ENCODE measurements at places on chromosomes 3 and 15.
A peak's percentile ranks its signal among the peaks of the same experiment; 100 is the strongest.

DNA sequence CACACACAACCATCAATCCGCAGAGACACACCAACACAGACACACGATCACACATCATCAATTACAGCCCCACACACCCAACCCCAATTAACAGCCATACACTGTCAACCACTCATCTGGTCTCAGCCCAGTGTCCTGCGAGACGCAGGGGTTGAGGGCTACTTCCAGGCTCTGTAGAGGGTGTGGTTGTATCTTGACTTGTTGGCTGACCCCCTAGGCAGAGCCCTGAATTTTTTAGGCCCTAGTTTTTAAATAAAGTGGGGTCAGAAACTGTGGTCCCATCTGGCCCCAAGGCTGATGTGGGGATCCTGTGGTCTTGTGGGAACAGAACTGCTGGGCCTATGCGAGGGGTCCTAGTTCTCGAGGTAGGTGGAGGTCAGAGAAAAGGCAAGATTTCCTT, 9.2 kb downstream of the VILL start:
- DNase-seq: no peak

- DNase-seq: peak; percentile 29
These were observed 156.7 kb upstream of the MEF2A start for GRCh38 chr15:99409097-99409473.

- DNase-seq: no peak
These were observed 91.1 kb upstream of the RNF7 start for GRCh38 chr3:141646760-141647561.

DNA sequence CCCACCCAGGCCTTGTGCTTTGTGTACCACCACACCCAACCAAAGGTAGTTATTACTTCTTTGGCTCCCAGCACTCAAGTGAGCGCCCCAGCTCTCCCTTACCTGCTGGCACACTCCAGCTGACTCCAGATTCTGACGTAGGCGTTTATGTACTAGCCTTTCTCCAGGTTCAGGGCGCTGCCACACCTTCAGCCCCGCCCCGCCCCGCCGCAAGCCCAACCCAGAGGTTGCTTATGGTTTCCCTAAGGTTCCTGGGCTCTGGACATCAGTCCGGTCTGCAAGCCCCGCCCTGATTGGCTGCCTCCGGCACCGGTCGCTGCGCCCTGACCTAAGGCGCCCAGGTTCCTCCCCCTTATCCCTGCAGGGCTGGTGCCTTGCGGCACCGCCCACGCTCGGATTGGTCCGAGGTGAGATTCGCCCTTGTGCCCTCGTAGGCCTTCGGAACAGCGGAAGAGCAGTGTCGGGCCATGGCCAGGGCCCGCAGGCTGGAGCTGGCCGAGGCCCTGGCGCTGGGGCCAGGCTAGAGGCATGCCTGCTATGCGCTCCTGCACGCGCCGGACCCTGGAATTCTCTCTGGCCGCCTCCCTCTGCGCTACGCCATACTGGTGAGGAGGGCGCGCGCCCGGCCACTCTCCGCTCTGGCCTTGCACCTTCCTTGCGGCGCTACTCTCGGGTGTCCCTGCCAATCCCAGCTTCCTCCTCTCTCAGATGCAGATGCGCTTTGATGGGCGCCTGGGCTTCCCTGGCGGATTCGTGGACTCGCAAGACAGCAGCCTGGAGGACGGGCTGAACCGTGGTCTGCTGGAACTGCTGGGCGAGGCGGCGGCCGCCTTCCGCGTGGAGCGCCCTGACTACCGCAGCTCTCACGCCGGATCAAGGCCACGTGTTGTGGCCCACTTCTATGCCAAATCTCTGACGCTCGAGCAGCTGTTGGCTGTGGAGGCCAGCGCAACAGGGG, 19.8 kb upstream of the NUDT16 start:
- DNase-seq: no peak

DNA sequence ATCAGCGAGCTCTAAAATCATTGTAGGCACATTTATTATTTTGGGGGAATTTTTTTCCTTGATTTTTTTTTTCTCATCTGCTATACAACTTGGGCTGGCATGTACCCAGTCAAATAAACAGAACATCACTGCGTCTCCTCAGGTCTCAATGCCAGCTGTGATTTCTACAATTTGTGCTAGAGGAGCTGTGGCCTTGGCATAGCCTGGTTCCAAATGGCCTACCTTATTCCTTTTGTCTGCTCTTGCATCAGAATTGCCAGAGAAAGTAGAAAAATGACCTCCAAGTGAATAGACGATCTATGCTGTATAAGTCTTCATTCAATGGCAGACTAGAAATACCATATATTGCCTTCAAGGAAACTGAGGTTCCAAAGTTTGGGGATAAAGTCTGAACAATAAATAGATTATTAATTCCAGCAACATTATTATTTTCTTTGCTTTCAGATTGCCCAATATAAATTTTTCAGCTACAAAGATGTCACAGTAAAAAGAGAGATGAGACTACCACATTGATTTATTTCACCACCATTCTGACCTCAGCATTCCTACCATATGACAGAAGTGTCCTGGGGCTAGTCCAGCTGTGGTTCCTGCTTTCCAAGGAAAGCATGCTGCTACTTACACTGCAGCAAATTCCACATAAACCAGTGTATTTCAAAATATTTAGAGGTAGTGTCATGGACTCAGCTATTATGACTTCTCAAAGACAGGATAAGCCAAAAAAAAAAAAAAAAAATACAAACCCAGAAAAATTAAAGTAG, 493.9 kb upstream of the ZNF385D start:
- peak; percentile 94 for DNase-seq

DNA sequence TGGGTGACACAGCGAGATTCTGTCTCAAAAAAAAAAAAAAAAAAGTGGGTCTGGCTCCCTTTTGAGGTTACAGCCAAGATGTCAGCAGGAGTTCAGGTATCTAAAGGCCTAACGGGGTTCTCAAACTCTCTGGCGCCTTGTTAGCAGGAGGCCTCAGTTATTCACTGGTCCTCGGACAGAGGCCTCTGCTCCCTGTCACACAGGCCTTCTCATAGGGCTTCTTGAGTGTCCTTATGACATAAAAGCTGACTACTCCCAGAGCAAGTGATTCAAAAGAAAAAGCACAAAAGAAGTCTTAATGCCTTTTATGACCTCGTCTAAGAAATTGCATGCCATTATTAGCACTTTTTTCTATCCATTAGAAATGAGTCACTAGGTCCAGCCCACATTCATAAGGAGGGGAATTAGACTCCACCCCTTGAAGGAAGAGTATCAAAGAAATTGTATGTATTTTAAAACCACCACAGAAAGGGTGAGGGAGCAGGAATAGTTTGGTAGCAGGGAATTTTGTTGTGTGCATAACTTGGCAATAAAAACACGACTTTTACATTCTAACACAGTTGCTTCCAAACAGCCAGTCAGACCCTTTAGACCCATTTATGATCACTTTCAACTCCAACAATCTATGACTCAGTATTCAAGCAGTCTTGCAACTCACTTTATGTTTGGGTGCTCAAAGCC, 90.3 kb downstream of the MEX3B start:
- DNase-seq: no peak

DNA sequence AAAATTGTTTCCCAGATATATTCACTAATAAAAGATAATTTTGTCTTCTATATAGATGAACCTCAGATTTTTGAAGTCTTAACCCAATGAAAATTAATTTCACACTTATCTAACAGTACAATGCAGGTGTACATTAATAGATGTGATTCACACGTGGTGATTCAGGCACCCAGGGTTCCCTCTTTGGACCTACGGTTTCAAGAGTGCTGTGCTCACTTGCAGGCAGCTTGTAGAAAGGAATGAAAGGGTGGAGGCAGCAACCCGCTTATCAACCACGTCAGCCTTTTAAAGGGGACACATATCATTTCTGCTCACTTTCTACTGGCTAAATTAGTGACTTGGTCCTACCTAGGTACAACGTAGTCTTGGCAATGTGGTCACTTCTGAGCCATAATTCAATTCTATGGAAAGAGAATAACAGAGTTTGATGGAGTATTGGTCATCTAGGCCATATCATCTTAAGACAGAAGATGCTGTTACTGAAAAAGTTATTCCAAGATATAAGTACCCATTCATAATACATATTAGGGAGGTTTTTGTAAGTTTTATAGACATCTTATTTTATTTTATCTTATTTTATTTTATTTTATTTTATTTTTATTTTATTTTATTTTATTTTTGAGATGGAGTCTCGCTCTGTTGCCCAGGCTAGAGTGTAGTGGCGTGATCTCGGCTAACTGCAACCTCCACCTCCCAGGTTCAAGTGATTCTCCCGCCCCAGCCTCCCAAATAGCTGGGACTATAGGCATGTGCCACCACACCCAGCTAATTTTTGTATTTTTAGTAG, 37.9 kb downstream of the ACP3 start:
- no peak for DNase-seq

DNA sequence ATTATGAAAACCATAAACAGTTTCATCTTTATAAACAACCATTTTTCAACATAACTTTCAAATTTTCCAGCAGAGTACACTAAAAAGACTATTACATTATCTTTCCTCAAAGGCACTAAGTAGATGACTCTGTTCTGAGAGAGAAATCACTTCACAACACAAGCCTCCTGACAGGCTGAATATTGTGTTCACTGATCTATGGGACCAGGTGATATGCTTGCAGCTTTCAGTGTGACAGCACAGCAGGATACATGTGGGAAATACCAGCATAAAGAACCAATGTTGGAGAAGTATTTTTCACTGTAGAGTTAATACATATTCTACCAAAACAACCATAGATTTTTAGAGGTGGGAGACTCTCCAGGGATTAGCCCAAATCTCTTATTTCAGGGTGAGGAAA, 350.6 kb downstream of the PLCL2 start:
- DNase-seq: no peak

- peak; percentile 15 for DNase-seq
These were observed 3.8 kb upstream of the SLCO3A1 start for GRCh38 chr15:91849749-91850161.

DNA sequence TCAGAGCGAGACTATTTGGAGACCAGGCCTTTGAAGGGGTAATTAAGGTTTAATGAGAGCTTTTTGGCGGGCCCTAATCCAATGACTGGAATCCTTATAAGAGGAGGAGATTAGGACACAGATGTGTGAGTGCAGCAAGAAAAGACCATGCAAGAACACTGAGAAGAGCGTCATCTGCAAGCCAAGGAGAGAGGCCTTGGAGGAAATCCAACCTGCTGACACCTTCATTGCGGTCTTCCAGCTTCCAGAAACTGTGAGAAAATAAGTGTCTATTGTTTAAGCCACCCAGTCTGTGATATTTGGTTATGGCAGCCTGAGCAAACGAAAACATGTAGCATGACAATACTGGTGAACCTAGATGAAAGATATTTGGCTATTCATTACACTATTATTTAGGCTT, 23.0 kb upstream of the MUSTN1 start:
- no peak for DNase-seq

- DNase-seq: no peak
These were observed 2.1 kb upstream of the OXSR1 start for GRCh38 chr3:38163117-38163840.

DNA sequence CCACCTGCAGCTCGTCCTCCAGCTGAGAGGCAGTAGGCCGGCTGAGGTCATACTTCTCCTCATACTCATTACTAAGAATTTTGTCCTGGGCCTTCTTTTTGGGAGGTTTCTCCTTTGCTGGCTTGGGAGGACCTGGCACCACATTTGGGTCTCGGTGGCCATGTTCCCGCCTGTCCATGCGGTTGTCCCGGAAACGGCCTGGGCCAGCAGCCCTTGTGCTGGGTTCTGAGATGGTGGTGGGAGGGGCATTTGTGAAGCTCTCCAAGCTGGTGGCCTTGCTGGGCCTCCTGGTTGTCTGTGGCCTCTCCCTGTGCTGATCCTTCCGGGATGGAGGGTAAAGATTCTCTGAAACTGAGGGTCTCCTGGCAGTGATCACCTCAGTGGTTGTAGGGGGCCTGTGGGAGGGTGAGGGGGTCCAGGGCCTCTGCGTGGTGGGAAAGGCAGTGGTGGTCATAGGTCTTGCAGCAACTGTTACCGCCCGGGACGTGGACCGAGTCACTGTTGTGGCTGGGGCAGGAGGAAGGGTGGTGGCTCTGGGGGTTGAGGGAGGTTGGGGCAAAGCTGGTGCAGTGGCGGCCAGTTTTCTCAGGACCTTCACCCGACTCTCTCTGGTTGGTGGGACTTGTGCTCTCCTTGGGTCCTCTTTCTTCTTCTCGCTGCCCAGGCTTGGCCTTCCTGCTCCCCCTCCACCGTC, 2.5 kb downstream of the CCDC80 start:
- DNase-seq: no peak

DNA sequence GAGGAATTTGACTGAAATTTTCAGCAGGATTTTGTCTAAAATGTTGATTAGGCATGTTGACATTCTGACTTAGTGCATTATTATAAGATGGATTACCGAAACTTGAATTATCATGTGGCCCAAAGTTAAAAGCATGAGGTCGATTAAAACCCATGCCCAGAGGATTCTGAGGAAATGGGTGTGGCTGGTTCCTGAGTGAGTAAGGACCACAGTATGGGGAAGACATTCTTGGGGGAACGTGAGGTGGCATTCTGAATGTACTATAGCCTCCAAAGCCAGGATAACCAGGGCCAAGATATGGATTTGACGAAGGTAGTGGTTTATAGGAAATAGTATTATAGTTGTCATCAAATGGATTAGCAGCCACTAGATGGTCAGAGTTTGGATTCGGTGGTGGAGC, 38.7 kb upstream of the DNAAF4 start:
- no peak for DNase-seq

- DNase-seq: peak; percentile 44
These were observed 584.4 kb upstream of the TBL1XR1 start for GRCh38 chr3:177781686-177782161.

GRCh38 chr3:145817870-145818483, 343.0 kb downstream of the PLOD2 start:
- DNase-seq: no peak

DNA sequence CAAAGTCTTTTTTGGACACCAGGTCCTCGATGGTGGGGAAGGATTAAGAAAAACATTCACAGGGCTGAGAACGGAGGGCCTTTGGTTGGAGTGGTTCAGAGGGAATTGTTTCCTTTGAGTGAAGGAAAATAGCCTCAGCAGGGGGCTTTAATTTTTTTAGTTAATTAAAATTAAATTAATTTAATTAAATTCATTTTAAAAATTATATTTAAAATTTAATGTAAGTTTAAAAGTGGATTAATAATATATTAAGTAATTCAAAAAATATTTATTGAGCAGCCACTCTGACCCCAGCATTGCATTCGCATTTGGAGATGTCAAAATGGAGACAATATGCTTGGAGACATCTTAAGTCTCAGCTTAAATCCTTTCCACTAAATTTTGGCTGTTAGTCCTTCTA, 136.7 kb downstream of the KCNH8 start:
- DNase-seq: no peak

DNA sequence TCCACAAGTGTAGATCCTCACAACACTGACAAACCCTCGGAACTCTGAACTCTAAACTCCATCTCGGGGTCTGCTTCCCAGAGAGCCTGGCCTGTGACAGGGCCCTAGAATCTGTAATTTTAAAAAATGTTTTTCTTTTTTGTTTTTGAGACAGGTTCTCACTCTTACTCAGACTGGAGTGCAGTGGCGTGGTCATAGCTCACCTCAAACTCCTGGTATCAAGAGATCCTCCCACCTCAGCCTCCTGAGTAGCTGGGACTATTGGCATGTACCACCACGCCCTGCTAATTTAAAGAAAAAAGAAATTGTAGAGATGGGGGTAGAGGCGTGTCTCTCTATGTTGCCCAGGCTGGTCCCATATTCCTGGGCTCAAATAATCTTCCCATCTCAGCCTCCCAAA, 26.2 kb downstream of the CRABP1 start:
- DNase-seq: no peak

GRCh38 chr3:161412123-161412522, 40.8 kb upstream of the SPTSSB start:
- DNase-seq: no peak

GRCh38 chr3:127026036-127026435, 43.1 kb downstream of the PLXNA1 start:
- no peak for DNase-seq
